Right cardiac atrium (tissue), 5 donors: ENCODE measurements at places on chromosomes 4 and X.

DNA sequence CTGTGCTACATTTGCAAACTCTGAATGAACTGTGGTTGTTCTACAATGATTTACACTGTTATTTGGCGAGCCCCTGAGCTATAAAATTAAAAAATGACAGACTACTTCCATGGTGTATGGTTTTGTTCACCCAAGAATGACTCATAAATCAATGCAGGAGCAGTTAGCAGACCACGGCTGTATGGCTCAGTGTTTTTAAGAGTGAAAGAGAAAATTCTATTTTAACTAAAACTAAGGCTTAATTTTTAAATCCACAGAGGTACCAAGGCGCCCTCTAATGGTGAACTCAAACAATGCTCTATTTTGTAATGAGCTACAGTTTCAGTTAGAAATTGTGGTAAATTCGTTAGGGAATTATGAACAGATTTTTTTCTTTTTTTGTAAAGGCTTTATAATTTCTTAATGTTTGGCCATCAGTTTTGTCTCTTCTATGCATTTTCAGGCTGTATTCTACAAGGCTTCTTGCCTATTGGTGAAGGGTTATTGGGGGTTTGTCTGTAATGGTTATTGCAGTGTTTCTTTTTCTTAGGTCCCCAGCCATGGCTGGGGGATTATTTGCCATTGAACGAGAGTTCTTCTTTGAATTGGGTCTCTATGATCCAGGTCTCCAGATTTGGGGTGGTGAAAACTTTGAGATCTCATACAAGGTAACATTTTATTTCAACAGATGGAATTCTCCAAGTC is 32.5 kb downstream of the HMGB2 start:
- no peak for DNase-seq

GRCh38 chr4:32147446-32148085 is 1427.4 kb downstream of the PCDH7 start:
- no peak for DNase-seq

GRCh38 chr4:181018472-181018871 is 1224.7 kb upstream of the TENM3 start:
- no peak for DNase-seq

DNA sequence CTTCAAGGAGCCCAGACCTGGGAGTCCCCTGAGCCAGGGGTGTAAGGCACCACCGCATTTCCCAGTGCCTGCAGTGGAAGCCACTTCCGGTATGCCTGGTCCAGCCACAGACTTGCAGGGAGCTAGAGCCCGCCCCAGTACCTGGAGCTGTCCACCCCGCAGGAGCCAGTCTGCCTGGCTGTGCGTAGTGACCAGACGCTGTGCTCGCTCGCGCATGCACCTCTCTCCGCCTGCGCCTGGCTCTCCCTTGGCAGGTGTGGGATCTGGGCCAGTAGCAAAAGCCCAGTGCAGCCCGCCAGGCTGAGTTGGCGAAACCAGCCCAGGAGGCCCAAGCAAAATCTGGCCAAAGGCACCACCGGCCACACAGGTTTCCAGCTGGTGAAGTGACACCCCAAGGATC is 973.7 kb upstream of the AGA start:
- no peak for DNase-seq

DNA sequence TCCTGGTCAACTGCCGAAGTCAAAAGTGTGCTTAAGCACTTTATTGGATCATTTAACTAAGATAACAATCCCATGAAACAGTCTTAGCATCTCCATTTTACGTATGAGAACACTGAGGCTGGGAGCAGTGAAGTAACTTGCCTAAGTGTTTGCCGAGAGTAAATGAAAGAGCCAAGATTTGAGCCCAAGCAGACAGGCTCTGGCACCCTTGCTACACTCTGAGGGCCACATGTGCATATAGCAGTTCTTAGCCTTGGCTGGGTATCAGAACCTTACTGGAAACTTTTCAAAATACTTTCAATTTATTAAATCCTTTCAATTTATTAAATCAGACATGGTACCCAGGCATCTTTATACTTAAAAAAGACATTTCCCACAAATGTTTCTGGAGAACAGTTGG is 225.9 kb downstream of the NR3C2 start:
- DNase-seq: no peak

DNA sequence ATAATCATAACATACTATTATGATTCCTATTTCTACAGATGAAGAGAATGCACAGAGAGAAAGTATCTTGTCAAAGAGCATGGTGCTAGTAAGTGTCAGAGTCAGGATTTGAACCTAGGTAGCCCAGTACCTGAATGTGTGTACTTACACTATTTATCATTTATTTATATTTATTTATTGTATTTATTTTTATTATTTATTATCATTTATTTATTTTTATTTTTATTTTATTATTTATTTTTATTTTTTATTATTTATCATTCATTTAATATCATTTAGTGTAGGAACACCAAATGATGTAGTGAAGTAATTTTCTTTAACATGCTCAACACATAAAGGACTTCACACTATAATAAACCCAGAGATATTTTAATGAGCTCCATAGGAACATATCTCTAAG is 209.4 kb upstream of the ZFP42 start:
- DNase-seq: no peak

DNA sequence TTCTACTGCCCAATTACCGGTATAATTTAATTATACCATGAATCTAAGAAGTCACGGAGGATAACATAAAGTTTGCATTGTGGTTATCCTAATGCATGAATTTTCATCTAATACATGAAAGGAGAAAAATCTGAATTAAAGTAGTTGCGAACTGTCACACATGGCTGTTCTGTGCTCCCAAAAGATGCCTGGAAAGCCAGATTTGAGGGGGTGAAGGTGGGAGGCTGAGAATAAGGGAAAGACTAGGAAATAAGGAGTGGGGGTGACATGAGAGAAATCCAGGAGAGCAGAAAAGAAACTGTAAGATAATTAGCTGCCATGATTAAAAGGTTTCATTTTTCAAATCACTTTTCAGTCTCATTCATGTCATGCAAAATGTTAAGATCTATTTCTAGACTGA is 1582.7 kb downstream of the STIM2 start:
- DNase-seq: no peak
